Placental epithelial cell (primary cell): ENCODE measurements at places on chromosomes 1 and 21. TPM values are rescaled to one million over a fixed set of nuclear protein-coding genes. Genes with fewer than 3 reads are reported as not detected.

Gene MR1
- total RNA-seq = 23.6 and 25.9 TPM in 2 replicates

Gene NUAK2
- total RNA-seq = 6.3 and 18.3 TPM in 2 replicates

Gene CSF3R
- 1.2 TPM in 1 of 2 replicates, not detected in the other for total RNA-seq

Gene TMEM82
- not detected in 2 replicates for total RNA-seq

Gene PIP5K1A
- total RNA-seq = 97.0 and 110 TPM in 2 replicates

Gene FCGR1A
- not detected in 2 replicates for total RNA-seq

Gene ZBTB37
- 7.5 and 9.3 TPM in 2 replicates for total RNA-seq

Gene SHISA4
- total RNA-seq = 17.9 and 18.1 TPM in 2 replicates

Gene ERVH48-1
- total RNA-seq = not detected in 2 replicates

Gene OR6K3
- not detected in 2 replicates for total RNA-seq

Gene BTG3
- total RNA-seq = 27.3 and 43.2 TPM in 2 replicates

Gene SHE
- under 0.01 TPM in 2 replicates for total RNA-seq
